K562 (cell line): ENCODE measurements at places on chromosomes 13 and 19.

- DNase-seq = no peak
Observed at GRCh38 chr13:77781808-77782207, 84.3 kb downstream of the SLAIN1 start.

GRCh38 chr13:25046985-25047511 is 48.9 kb upstream of the PABPC3 start:
- DNase-seq = no peak

DNA sequence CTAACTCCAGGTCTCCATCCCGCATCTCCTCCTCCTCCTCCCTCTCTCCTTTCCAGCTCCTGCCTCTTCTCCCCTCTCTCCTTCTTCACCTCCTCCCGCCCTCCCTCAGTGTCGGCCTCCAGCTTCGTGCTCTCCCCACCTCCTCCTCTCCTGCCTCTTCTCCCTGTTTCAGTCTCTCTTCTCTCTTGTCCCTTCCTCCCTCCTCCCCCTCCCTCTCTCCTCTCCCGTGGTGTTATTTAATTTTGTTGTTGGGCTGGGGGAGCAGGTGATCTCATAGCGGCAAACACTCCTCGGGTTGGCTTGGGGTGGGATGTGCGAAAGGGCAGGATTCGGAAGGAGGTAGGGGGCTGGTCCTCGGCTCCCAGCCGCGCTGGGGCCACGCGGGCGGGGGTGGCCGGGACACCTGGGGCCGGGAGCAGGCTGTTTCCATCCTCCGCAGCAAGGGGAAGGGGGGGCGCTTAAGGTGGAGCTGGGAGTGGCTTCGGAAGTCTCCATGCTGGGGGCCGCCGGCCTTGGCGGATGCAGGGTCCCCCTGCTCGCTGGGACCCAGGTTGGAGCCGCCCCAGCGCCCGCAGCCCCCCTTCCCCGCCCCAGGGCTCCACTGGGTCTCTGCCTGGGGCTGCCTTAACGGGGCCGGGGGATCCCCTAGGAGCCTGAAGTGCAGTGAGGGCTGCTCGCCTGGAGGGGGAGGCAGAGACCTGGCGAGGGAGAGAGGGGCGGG is at the start of gene CA11:
CA11 (minus strand) TSS at position 187 of the 721 bp plus-strand sequence. CDS start 555 bp downstream, outside the sequence.
- DNase-seq = peak; percentile 92

- DNase-seq = no peak
Observed at GRCh38 chr19:57620673-57621348, 6.8 kb downstream of the ZNF134 start.
